ENCODE measurements at places on chromosomes 16 and 17.
A peak's percentile ranks its signal among the peaks of the same experiment; 100 is the strongest.

GRCh38 chr16:48384520-48385252, 527 bp downstream of the SIAH1 start:
- peak; percentile 42 for DNase-seq

- peak; percentile 11 for DNase-seq
Measured at GRCh38 chr17:77356690-77357201, 216.0 kb downstream of the SEC14L1 start.

- peak; percentile 38 for DNase-seq
Measured at GRCh38 chr16:72072514-72073342, 9.7 kb downstream of the HPR start.

DNA sequence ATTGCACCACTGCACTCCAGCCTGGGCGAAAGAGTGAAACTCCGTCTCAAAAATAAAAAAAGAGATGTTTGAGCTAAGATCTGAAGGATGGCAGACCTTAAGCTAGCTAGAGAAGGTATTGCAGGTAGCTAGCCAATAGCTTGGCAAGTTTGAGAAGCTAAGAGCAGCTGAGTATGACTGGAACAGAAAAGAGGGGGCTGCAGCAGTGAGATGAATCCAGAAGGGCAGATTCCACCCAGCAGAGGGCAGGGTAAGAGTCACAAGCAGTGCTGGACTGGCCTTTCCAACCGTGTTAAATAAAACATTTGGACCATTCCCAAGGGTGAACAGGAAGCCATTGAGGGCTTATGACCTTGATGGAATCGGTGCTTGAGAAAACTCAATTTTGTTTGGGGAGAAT, 5.7 kb upstream of the PHAF1 start:
- no peak for DNase-seq

DNA sequence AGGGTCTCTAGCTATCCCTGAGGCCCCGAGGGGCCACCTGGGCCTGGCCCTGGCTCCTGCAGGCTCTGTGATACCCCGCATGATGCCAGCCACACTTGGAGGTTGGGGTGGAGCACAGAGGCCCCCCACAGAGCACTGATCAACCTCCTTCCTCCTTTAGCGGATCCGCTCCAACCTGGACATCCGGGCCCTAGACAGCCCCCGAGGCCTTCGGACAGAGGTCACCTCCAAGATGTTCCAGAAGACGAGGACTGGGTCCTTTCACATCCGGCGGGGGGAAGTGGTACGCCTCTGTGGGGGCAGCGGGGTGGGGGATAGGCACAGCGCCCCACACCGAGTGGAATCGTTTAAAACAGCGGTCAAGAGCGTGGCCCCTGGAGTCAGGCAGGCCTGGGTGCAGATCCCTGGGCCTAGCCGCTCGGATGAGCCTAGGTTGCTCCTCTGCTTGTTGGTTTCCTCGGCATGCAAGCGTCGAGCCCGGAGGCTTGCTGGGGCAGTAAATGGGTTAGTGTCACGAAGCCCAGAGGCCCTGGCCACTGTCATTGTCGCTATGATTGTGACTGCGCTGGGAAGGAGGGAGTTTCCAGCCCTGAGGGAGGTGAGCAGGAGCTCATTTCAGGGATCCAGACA, 9.9 kb downstream of the ITGB4 start:
- no peak for DNase-seq

DNA sequence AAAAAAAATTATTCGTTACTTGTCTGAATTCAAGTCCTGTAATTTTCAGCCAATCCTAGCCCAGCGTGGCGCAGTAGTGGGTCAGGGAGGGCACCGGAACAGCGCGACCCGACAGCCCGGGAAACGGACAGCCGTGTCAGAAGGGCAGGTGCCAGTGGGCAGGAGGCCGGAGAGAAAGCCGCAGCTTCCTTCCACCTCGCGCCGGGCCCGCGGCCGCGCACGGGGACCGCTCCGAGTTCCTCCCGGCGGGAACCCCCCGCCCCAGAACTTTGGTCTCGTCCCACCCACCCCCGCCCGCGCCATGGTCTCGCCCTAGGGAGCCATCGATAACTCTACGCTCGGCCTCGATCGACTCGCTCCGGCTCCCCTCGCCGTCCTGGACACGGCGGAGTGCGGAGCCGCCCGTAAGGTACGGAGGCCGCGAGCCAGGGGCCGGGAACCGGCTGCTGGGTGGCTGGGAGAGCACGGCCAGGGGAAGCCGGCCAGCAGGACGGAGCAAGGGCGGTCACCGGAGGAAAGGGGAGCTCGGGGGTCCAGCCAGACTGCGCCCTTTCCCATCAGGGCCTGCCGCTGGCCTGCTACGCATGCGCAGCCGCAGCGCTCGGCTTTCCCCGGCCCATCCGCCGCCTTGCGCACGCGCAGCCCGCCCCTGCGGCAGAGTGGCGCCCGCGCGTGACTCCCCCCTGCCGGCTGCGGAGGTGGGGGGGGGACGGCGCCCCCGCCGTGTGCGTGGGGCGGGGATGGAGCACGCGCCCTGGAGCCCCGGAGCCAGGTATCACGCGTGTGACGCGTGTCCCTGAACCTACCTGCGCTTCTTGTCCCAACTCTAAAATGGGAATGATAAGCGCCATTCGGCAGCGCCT, at the start of gene MLST8:
MLST8 (plus strand) TSS at position 351 of the 863 bp plus-strand sequence. CDS start 632 bp downstream, outside the sequence.
- peak; percentile 85 for DNase-seq

DNA sequence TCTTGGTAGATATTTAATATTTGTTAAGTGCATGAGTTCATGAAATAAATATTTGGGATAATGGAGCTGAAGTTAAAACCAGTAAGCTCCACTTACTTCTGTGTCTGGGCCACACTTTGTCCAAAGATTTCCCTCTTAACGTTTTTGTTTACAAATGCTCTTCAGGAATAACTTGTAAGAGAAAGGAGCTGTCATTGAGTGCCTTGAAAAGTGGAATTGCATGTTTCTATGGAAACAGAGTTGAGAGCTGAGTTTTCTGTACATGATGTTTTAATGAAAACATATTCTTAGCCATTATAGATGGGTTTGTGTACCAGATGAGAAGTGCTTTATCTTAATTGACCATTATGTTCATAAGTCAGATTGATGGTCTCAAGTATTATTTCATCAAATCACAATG, 1045.4 kb upstream of the EEF2KMT start:
- DNase-seq: no peak

GRCh38 chr16:74617206-74617788, 10.4 kb upstream of the GLG1 start:
- no peak for DNase-seq

DNA sequence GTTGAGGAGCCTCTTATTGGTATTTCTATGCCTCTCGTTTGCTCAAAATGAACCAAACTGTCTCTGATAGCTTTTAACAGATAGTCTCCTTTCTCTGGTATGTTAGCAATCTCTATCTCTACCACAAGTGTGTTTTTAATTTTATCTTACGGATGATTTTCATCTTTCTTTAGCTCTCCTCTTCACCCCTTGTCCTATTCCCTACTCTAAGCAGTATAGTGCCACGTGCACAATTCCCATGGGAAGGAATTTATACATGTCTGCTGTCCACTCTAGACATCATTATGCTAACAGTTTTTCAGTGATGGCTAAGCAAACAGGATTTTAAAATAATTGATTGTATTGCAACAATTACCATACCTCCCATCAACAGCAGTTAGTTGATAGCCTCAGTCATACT, 177.3 kb downstream of the CYB561 start:
- DNase-seq: no peak

GRCh38 chr17:32876417-32877163, at the start of gene MYO1D:
MYO1D (minus strand) TSS chr17:32877124; CDS start chr17:32876872, 252 bp downstream.
- peak; percentile 55 for DNase-seq

DNA sequence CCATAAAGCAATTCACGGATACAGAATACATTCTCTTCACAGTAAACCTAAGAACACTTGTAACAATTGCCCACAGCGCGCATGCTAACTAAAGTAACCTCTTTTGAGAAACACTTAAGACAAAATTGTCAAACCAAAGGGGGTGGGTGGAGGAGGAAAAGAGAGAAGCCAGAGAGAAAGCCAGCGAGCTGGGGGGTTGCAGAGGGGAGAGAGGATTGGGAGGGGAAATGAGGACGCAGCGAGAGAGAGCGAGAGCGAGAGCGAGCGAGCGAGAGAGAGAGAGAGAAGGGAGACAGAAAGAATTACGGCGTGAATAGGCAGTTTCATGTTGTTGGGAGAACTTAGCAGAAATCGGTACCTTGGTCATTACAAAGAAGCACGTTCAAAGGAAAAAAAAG, 1.6 kb upstream of the HOXB7 start:
- no peak for DNase-seq

GRCh38 chr16:19505600-19506303, 16.1 kb downstream of the GDE1 start:
- DNase-seq: no peak

DNA sequence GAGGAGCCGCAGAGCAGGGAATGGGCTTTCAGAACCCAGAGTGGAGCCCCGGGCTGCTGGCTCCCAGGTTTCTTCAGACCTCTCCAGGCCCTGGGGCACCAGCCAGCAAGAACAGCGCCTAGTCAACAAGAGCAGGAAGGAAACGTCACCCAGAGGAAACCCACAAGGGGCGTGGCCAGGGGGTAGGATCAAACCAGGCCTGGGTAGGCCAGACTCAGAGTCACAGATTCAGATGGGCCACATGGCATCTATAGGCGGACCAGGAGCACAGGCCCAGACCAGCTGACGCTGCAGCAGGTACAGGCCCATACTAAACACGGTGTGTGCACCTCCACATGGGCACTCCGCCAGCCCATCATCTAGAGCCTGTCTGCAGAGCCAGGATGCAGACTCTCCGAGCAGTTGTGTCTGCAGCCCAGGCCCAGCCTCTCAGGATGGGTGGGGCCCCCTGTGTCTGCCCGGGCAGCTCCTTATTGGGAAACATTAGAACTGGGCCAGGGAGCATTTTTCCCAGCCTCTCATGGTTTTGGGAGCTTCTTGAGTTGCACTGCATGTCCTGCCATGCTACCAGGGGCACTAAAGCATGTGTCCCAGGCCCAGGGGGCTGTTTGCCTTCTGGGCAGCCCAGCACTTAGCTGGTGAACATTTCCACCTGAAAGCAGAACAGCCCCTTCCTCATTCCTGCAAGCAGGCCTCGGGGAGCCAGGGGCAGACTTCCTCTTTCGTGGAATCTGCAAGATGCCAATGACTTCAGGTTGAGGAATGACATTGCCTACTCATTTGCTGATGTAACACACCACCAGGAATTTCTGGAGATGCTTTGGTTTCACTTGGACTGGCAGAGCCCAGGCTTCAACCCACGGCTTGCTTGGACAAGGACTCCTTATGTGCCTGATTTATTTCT, at the start of gene NLRP1:
NLRP1 (minus strand) TSS at position 127 of the 904 bp plus-strand sequence. CDS start 552 bp downstream, outside the sequence.
- peak; percentile 89 for DNase-seq

- no peak for DNase-seq
Measured at GRCh38 chr17:80729761-80730160, 185.1 kb downstream of the RPTOR start.

- DNase-seq: no peak
Measured at GRCh38 chr16:76222853-76223252, 54.3 kb upstream of the CNTNAP4 start.

DNA sequence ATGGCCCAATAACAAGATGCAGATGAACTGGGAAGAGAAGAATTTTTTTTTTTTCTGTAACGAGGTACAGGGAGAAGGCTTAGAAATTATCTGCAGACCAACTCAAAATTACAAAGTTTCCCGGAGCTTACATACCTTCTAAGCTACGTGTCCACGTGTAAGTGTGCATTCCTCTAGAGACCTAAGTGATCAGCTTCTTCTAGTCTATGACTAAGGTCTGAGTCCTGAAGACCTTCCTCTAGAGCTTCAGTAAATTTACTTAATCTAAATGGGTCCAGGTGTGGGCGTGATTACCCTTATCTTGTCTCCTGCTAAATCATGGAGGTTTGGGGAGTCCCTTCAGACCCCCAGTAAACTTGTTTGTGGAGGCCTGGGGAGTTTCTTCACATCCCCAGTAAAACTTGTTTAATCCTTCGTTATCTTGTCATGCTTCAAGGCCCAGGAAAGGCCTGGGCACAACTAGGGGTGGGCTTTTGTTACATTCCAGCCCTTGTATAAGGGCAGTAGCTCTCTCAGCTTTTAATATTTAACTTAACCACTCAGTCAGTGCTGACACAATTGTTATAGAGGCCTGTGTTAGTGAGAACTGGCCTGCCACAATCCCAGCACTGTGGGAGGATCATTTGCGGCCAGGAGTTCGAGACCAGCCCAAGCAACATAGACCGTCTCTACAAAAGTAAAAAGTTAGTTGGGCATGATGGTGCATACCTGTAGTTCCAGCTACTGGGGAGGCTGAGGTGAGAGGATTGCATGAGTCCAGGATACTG, 342.3 kb downstream of the SNX29 start:
- DNase-seq: no peak

- no peak for DNase-seq
Measured at GRCh38 chr17:15309793-15310192, 31.6 kb downstream of the TEKT3 start.

GRCh38 chr16:68235108-68235886, 630 bp downstream of the ESRP2 start:
- DNase-seq: no peak

DNA sequence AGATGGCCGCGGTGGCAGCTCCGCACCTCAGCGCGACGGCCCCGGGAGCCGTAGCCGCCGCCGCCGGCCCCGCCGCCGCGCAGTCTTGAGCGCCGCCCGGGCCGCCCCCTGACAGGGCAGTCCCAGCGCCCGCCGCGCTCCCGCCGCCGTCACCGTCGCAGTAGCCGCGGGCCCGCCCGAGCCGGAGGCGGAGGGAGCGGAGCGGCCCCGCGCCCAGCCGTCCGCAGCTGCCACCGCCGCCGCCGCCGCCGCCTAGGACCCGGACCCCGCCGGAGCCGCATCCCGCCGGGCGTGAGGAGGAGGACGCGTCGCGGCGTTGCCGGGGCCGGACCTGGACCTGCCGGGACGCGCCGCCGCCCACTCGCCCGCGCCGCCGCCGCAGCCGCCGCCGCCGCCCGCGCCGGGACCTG, 218 bp downstream of the TNRC6C start:
- no peak for DNase-seq

DNA sequence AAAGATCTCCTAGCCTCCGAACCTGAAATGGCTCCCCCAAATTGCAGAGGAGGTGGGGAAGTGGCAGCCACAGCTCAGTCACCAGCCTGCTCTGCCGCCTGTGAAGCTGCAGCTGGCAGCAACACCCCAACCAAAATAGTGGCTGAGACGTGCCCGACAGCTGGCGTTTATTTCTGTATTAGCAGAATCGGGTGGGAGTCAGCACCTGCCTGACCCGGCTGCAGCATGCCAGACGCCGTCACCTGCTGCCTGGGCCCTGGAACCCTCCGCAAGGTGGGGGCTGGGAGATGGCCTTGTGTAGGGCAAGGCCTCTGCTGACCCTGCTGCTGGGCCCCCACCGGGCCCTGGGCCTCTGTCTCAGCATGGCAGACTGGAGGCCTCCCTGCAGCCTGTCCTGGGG, 17.5 kb upstream of the PABPN1L start:
- no peak for DNase-seq

DNA sequence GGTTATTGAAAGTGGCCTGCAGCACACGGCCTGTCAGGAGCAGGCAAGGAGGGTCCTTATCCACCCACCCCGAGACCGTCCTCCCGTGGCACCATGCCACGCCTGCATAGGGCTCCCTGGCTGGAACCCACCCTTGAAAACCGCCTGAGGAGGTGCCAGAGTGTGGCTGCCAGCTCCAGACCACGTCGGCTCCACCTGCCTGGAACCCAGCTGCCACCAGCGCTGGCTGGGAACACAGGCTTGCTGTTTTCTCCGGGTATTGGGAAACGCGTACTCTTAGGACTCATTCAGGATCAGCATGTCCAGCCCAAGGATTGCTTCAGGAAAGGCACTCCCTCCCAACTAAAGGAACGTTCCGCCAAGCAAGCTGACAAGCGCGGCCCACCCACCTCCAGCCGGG, 6.7 kb downstream of the ARL16 start:
- DNase-seq: no peak

GRCh38 chr16:50532576-50532975, 15.6 kb upstream of the NKD1 start:
- DNase-seq: no peak
